ENCODE measurements at places on chromosomes 5 and 9. TPM values are rescaled to one million over a fixed set of nuclear protein-coding genes. Genes with fewer than 3 reads are reported as not detected.

DNA sequence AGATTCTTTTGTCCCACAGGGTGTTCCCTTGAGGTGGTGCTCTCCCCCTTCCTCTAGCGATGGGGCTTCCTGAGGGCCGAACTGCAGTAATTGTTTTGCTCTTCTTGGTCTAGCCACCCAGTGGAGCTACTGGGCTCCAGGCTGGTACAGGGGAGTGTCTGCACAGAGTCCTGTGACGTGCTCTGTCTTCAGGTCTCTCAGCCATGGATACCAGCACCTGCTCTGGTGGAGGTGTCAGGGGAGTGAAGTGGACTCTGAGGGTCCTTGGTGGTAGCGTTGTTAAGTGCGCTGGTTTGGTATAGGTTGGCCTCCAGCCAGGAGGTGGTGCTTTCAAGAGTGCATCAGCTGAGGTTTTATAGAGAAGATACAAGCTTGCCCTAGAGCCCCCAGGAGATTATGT lies 20.4 kb upstream of the CEP72 start:
- no peak for DNase-seq
- no peak overlapping the region for H3K4me3 ChIP-seq
- no peaks in the 10 kb centered on the region for H3K36me3 ChIP-seq
- H3K27ac ChIP-seq: no peak overlapping the region

DNA sequence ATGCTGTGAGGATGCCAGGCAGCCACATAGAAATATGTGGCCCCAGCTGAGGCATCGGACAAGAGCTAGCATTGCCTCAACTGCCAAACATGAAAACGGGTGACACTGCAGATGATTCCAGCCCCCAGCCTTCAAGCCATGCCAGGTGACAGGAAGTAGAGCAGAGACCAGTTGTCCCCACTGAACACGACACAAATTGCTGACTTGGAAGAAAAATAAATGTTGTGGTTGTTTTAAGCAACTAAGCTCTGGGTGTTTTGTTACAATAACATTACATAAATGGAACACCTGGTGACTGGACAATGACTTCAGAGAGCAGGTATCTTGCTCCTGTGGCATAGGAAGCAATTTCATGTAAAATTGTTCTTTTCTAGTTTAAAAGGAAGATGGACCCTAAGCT lies 154.2 kb downstream of the KIF4B start:
- no peaks in the 10 kb centered on the region for H3K27me3 ChIP-seq
- no peaks in the 10 kb centered on the region for H3K36me3 ChIP-seq
- DNase-seq: no peak
- H3K4me1 ChIP-seq: no peaks in the 10 kb centered on the region
- no peak overlapping the region for H3K27ac ChIP-seq

GRCh38 chr9:85430659-85431338 lies 311.0 kb downstream of the AGTPBP1 start:
- no peak overlapping the region for H3K4me3 ChIP-seq
- 0 out of 2 replicates have a peak, but pooled peaks cover 4% of the 10 kb centered on the region for H3K27me3 ChIP-seq
- DNase-seq: no peak
- no peaks in the 10 kb centered on the region for H3K36me3 ChIP-seq

DNA sequence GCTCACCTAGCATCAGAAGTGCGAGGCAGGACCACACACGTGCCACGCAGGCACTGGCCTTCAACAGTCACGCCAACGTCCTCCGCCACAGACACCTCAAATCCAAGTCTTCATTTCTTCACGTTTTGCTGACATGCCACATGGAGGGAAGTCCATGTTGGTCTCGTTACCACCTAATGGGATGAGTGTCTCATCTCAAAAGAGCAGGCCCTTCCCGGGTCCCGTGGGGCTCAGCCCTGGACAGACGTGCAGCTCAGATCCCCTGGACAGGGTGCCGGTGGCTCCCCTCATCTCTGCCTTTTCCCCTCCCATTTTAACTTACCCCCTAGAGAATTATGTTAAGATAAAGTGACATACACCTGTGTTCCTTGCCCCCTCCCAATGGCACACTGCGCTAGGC lies 76.8 kb downstream of the MRPL36 start:
- no peak for DNase-seq
- H3K27me3 ChIP-seq: no peaks in the 10 kb centered on the region
- H3K27ac ChIP-seq: no peak overlapping the region
- no peaks in the 10 kb centered on the region for H3K36me3 ChIP-seq
- H3K4me1 ChIP-seq: no peaks in the 10 kb centered on the region
- H3K4me3 ChIP-seq: no peak overlapping the region

GRCh38 chr5:168288349-168289245 lies 2.8 kb upstream of the WWC1 start:
- peaks cover 19% of the 10 kb centered on the region for H3K27me3 ChIP-seq
- no peak overlapping the region for H3K4me3 ChIP-seq
- H3K27ac ChIP-seq: no peak overlapping the region
- no peaks in the 10 kb centered on the region for H3K4me1 ChIP-seq
- no peak for DNase-seq

GRCh38 chr5:84383816-84384603 lies 670 bp downstream of the EDIL3 start:
- no peak overlapping the region for H3K27ac ChIP-seq
- peak overlapping the region; percentile 65 for H3K4me3 ChIP-seq
- peaks cover 54% of the 10 kb centered on the region for H3K27me3 ChIP-seq
- no peaks in the 10 kb centered on the region for H3K36me3 ChIP-seq

DNA sequence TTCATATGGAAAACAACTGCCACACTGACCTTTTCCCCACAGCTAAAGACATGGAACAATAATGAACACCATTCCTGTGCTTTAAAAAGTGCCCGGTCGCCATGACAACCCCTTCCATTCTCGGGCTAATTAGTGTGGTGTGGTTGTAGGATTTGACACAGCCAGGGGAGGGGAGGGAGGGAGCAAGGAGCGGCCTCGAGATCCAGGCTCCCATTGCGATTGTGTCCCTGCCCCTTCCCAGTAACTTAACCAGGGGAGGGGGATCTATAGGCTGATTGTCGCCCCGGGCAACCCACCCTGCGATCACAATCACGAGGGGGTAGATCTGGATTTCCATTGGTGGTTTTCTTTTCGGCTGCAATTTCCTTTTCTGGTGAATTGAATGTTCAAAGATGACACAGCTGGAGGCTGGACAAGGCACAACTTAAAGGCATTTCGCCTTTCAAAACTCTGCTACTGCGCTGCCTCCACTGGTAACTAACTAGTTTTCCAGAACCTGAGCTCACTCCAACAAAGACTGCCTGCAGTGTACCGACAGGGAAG lies 96.7 kb upstream of the RETREG1 start:
- DNase-seq: peak; percentile 80
- H3K4me3 ChIP-seq: peak overlapping the region; percentile 62
- H3K27ac ChIP-seq: peak overlapping the region; percentile 54

DNA sequence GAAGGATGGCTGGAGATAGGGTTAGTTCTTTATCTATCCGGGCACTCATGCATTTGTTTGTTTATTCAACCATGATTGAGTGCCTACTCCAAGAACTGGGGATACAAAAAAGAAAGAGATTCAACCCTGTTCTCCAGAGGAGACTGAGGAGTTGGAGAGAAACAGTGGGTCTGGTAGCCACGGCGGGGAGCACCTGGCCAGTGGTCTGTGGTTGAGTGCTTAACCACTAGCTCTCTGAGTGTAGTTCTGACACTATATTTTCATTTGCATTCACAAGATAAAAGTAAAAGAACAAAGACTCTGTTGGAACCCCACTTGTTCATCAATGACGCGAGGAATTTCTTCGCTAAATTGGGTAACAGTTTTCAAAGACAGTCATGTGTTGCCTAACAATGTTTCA lies 295.5 kb upstream of the MSX2 start:
- H3K4me3 ChIP-seq: no peak overlapping the region
- no peak for DNase-seq
- no peak overlapping the region for H3K27ac ChIP-seq
- H3K27me3 ChIP-seq: peaks cover 5% of the 10 kb centered on the region
- H3K4me1 ChIP-seq: no peaks in the 10 kb centered on the region

DNA sequence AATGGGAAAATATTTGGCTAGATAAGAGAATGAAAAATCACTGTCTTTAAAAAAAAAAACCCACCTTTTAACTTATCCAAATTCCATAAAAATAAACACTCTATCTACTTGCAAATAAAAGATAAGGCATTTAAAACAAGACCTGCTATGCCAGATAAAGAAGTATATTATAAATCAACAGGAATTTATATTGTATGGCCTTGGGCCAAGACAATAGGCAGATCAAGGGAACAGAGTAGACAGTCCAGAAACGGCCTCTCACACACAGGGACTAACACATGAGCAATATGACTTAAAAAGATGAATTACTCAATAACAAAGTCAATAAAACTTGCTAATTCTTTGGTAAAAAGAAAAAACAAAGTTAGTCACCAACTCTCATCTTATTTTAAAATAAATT lies 34.7 kb upstream of the ICE1 start:
- H3K27ac ChIP-seq: no peak overlapping the region
- no peak overlapping the region for H3K4me3 ChIP-seq
- no peaks in the 10 kb centered on the region for H3K4me1 ChIP-seq
- DNase-seq: no peak

GRCh38 chr5:139177809-139178588 lies 20.2 kb downstream of the SIL1 start:
- no peaks in the 10 kb centered on the region for H3K36me3 ChIP-seq
- no peaks in the 10 kb centered on the region for H3K27me3 ChIP-seq
- no peak overlapping the region for H3K27ac ChIP-seq
- DNase-seq: peak; percentile 17

DNA sequence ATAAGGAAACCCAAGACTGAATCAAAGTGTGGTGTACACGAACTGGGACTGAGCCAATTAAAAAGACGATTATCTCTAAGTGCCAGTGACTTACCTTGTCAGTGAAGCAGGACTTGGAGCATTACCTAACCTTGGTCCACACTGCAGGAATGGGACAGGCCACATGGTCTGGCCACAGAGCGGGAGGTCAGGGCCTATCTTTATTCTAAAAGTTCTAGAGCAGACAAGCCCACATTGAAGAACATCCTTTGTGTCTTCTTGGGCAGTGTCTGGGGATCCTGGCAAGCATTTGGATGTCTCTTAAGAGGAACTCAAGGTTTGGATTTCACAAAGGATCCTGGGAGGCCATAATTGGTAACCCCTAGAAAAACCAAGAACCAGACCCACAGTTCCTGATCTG lies 16.5 kb downstream of the SPRY4 start:
- H3K36me3 ChIP-seq: peaks cover 17% of the 10 kb centered on the region
- H3K4me1 ChIP-seq: peaks cover 13% of the 10 kb centered on the region
- no peak overlapping the region for H3K4me3 ChIP-seq

GRCh38 chr9:38088006-38088925 lies 19.2 kb upstream of the SHB start:
- peak; percentile 57 for DNase-seq
- H3K27ac ChIP-seq: no peak overlapping the region
- H3K36me3 ChIP-seq: no peaks in the 10 kb centered on the region
- H3K27me3 ChIP-seq: no peaks in the 10 kb centered on the region
- no peaks in the 10 kb centered on the region for H3K4me1 ChIP-seq
- H3K4me3 ChIP-seq: no peak overlapping the region

DNA sequence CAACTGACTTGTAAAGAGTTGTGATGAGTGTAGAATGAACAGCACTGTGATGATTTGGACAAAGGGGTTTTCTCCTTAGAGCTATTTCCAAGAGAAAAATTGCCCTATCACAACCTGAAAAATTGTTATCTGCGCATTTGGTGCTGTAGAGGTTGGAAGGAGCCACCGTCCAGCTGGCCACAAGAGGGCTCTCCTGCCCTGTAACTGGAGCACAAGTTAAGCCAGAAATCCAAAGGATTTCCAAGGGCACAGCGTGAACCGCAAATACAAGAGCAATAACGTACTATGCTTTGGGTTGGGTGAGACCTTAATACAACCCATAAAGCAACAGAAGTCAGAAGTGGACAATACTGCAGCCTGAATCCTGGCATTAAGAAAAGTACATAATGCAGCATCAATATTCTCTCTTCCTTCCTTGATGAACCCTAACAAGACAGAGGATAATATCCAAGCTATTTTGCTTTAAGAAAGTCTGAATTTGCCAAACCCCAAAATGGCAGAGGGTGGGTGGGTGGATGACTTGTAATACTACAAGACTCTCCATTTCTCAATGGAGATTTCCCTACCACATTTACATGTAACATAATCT lies 56.8 kb upstream of the SMIM32 start:
- H3K4me1 ChIP-seq: no peaks in the 10 kb centered on the region
- peak; percentile 81 for DNase-seq
- no peak overlapping the region for H3K4me3 ChIP-seq
- no peak overlapping the region for H3K27ac ChIP-seq
- H3K27me3 ChIP-seq: peaks cover 48% of the 10 kb centered on the region

DNA sequence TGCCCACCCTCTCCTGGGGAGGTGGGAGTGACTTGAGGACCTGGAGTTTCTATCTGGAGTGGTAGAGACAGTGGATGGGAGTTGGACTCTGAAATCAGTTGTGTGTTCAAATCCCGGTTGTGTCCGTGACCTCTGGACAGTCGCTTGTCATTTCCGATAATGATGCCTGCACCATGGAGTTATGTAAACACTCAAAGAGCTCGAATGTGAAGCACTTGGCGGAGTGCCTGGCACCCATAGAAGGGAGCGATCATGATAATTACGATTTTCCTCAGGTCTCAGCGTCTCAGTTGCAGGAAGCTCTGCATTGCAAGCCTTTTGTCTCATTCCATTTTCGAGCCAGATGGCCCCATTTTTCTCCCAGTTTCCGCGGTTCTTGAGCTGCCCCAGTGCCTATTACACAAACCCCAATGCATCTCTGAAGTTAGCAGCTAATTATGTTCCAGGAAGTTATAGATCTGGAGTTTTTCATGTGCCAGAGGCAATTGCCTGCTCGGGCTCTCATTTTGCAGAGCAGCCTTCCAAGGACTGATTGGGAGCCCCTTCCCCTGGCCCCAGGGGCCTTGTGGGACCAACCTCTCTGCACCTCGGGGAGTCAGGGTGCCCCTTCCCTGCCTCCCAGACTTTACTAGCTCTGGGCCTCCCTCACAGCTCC lies 175.5 kb upstream of the MVB12B start:
- no peaks in the 10 kb centered on the region for H3K4me1 ChIP-seq
- H3K27ac ChIP-seq: no peak overlapping the region

DNA sequence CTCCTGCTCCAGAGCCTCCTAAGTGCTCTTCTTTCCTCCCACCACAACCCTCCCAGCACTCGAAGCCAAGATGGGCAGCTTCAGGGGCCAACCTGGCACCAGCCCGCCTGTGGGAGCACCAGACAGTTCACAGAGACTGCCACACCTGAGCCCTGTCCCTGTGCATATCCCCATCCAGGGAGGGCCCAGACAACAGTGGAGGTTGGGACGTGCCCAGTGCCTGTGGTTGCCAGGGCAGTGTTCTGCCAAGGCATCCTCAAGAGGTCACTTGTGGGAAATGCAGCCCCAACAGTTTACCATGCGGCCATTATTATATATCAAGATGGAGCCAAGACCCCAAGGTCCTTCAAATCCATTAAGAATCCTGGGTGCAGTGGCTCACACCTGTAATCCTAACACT lies 23.0 kb upstream of the TRIO start:
- DNase-seq: no peak
- no peaks in the 10 kb centered on the region for H3K27me3 ChIP-seq
- peaks cover 1% of the 10 kb centered on the region for H3K4me1 ChIP-seq
- no peak overlapping the region for H3K27ac ChIP-seq

- no peak overlapping the region for H3K27ac ChIP-seq
- no peaks in the 10 kb centered on the region for H3K36me3 ChIP-seq
- DNase-seq: no peak
- H3K4me1 ChIP-seq: peaks cover 9% of the 10 kb centered on the region
- H3K27me3 ChIP-seq: no peaks in the 10 kb centered on the region
Measured at GRCh38 chr5:143267186-143267585, 136.3 kb downstream of the NR3C1 start.

ZBED3 gene
- total RNA-seq: 0.54 TPM

RNF208 gene
- total RNA-seq: not detected

ELOVL7 gene
- total RNA-seq: not detected

DMRT3 gene
- total RNA-seq: not detected

ADGRV1 gene
- not detected for total RNA-seq

HAVCR2 gene
- not detected for total RNA-seq

PCDHB5 gene
- total RNA-seq: 1.3 TPM

FREM1 gene
- 0.11 TPM for total RNA-seq

NUTM2G gene
- not detected for total RNA-seq

ZFYVE16 gene
- total RNA-seq: 20.5 TPM

SLC34A3 gene
- not detected for total RNA-seq

Data from GM23248 (cell line).